ENCODE measurements at places on chromosomes 5 and 9.

DNA sequence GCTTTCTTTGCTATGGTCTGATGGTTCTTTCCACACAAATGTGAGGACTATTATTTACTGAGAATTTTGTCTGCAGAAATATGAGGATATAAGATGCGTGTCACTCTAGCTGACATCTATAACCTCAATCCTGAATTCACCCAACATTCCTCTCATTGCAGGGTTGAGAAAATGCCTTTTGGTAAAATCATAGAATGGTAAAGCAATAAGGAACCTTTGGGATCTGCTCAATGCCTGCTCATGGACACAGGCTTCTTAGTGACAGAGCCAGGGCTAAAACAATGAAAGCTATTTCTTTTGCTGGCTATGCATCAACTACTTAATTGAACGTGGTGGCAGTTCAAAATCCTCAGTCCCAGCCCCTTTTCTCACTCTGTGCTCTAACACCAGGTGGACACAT is 199.6 kb downstream of the GAS1 start:
- no peak for DNase-seq

DNA sequence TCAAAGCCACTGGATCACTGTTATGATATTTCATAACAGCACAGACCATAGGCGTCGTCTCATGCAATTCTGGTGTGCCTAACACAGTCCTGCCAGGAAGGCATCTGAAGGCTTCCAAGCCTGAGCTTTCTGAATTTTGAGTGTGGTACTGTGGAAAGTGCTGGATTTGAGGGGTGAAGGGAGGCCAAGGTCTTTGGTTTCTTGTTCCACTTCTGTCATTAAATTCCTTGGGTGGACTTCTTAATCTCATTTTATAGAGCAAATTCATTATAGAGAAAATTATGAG is 441.3 kb upstream of the PIK3R1 start:
- no peak for DNase-seq

GRCh38 chr9:27276193-27277030 is 20.5 kb downstream of the EQTN start:
- no peak for DNase-seq

DNA sequence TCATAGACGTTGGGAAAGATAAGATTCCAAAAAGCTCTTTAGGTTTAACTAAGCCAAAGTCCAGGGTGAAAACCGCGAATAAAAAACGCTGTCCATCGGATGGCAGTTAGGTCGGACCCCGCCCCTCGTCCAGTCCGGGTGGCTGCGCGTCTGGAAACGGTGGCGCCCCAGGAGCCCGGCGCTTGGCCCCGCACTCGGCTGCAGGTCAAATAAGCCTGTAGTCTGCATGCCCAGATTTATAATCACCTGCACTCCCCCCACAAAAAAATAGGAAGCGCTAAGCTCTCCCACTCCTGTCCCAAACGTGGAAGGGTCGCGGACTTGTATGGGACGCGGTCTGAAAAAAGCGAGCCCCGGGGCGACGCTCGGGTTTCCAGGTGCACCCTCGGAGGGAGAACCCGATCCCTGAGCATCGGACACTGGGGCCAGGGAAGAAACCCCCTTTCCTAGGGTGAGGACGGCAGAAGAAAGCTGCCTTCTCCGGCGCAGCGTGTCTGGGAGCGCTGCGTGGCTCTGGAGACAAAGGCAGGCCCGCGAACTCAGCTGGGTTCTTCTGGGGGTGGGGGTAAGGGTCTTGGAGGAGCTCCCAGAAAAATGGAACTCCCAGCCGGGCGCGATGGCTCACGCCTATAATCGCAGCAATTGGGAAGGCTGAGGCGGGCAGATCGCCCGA is 923 bp upstream of the ZBTB5 start:
- DNase-seq, result no peak

- DNase-seq, result no peak
Observed at GRCh38 chr5:17069995-17070511, 134.0 kb upstream of the MYO10 start.

DNA sequence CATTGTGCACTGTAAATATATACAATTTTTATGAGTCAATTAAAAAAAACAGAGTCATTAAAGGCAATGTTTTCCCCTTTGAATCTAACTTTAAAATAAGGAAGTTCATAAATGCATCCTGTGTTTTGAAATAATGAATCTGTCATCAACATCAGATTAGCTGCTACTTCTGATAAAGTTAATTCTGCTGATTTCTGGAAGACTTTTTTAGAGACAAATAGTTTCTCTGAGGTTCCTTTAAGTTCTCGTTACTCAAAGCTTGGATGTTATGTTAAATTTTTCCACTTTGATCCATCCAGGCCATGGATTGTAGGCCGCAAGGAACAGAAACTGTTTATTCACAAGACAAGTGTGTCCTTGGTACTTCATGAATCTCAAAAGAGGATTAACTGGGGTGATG is 115.5 kb downstream of the CARTPT start:
- no peak for DNase-seq

- no peak for DNase-seq
Observed at GRCh38 chr5:139975306-139975705, 67.8 kb downstream of the NRG2 start.

DNA sequence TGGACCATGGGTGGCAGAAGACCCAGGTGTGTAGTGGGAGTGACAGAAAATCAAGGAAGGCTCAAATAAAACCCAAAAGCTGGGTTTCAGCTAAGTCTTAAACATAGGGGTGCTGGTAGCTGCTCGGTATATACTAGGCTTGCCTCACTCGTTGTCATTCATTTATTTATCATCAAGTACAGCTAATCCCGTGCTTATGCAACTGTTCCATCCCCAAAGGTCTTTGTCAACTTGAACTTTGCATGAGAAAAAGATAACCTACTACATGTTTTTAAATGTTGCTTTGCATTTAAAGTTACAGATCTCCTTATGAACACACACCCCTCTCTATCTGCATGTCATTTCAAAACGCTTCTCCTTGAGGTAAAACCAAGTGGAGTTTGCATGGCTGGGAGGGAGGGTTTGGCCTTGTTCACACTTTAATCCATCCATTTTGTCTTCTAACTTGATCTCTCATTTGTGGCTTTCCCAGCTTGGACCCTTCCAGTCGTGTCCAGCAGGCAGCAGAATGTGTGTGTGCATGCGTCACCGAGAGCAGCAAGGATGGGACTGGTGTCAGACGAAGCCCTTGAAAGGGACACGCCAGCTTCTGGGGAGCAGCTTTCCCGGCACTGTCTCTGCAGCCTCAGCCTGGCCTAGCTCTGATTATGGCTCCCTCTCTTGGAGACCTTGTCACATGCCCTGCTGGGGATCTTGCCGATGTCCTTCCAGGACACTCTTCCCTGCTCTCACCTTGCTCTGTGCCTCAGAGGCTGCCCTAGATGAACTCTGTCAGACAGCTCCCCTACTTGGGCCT is 133.5 kb downstream of the GADD45G start:
- DNase-seq, result no peak

GRCh38 chr9:136372561-136373299 is 739 bp downstream of the CARD9 start:
- DNase-seq, result no peak

DNA sequence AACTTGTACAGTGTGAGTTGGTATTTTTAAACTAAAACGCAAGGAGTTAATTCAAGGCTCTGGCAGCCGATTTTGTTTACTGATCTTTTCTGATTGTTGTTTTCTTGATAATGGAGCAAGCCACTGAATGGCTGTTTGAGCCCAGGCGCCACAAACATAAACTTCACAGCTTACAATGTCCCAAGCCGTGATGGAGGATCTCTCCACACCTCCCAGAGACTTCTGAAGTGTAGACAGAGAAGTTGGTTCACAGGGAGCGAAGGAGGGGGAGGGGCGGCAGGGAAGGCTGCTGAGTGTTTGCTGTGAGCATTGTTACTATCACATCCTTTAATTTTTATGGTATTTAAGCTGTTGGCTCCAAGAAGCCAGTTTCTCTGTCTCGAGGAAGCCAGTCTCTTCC is 14.7 kb downstream of the ISL1 start:
- no peak for DNase-seq

DNA sequence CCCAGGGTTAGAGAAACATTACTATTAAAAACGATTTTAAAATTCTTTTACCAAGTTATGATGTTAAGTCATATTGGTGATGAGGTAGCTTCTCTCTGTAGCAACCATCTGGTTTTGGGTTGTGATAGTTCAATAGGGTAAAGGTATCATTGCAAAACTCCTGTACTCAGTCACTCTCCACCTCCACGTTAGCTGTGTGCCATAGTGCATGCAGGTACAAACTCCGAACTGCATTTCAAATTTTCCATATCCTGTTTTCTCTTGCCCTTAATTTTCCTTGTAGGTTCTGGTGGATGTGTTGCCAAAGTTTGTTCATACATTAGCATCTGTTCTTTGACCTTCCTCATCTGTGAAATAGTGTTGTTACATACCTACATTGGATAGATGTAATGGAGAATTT is 53.1 kb upstream of the ARRDC3 start:
- DNase-seq, result no peak

DNA sequence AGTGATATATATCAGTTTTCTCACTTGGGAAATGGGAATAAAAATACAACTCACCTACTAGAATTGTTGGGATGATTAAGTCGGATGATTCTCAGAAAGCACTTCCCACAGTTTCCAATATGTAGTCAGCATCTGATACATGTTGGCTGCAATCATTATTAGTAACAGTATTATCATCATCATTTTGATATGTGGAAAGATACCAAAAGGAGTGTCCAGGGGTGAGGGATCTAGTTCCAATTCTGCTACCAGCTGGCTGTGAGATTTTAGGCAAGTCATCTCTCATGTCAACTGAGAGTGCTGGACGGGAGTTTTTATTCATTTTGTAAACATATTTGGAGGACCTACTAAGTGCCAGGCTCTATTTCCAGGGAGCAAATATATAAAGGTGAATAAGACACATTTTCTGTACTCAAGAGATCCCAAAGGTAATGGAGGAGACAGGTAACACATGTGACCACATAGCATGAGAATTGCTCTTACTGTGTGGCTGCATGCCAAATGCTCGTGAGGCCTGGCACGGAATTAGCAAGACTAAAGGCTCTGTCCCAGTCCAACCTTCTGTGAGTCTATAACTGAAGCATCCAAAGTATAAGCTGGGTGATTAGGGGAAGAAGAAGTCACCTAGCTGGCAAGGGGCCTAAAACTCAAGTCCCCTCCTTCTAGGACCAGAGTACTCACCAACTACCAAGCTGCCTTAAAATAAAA is 83.0 kb downstream of the GRIA1 start:
- DNase-seq, result no peak

DNA sequence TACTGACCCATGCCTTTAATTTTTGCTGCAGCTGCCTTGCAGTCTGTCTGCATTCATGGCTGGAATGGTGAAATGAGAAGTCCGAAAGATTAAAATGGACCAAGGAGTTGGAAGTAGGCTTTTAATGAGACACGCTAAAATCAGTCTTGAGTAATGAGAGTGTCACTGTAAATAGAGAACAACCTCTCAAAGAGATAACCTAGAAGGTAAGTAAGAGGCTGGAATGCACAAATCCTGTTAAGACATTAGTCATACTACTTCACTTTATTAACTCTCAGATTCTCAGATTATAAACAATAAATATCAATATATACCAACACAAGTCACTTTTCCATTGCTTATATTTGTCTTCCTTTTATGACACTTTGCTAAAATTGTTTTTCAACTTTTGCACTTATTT is 880.6 kb upstream of the C9orf72 start:
- no peak for DNase-seq

DNA sequence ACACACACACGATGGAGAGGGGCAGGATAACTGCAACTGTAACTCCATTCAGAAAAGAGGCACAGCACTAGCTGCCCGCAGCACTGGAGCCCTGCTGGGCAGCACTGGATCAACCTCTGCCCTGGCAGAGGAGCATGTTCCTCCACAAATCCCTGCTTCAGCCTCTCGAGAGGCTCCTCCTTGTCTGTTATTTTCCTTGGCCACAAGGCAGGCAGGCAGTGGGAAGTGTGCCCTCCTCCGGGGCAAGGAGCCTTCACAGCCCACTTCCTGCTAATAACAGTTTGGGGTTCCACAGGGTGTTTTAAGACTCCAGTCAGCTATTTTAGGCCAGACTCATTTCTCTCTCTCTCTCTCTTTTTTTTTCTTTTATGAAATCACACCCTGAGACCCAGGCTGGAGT is 11.8 kb downstream of the FXN start:
- no peak for DNase-seq

DNA sequence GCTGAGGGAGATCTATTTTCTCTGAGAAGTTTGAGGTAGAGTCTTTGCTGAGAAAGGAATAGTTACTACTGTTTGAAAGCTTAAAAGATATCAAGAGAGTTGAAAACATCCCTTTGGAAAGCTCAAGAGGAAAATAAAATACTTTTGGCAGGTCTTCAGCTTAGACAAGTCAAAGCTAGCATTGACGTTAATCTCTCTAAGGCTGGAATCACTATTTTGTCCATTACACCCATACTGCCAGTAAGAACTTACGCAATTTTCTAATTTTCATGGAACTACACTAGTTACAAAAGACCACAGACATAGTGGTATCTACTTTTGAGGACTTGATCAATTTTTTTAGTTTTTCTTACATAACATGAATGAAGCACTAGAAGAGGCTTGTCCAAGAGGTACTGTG is 494.9 kb downstream of the PSAT1 start:
- no peak for DNase-seq

DNA sequence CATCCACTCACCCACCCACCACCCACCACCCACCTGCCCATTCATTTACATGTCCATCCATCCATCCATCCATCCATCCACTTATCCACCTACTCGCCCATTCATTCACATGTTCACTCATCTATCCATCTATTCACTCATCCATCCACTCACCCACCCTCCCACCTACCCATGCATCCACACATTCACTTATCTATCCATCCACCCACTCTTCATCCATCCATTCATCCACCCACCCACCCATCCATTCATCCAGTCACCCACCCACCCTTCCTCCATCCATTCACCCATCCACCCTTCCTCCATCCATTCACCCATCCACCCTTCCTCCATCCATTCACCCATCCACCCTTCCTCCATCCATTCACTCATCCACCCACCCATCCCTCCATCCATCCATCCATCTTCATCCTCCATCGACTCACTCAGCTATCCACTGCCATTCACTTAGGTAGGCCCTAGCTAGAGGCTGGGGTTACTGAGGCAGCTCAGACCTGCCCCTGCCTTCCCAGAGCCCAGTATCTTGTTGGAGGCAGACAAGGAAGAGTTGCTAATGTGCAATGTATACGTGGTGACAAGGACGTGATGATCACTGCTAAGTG is 12.7 kb downstream of the TSPAN17 start:
- DNase-seq, result no peak

GRCh38 chr5:135887881-135888614 is 7.6 kb downstream of the IL9 start:
- no peak for DNase-seq

DNA sequence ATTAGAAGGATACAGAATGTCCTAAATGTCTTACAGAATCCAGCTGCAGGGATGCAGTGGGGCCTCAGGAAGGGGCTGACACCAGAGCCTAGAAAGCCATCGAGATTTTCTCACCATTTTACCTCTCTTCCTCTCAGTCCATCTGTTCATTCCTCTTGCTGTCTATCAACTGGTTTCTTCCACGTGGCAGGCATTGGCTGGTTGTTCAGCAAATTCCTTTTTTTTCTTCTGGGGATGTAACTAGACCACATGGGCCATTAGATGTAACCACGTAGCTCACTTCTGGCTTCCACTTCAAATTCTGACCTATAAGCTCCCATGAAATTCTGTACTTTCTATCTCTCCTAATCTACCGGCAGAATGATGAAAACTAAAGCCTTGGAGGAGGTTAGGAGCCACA is 93.6 kb upstream of the MTAP start:
- no peak for DNase-seq

Measured in activated CD4-positive, CD25-positive, alpha-beta regulatory T cell (primary cell).